ENCODE measurements at places on chromosomes 2 and 18.

GRCh38 chr2:138831154-138831553 is 51.0 kb upstream of the NXPH2 start:
- no peak overlapping the region for H3K27ac ChIP-seq
- no peak overlapping the region for H3K4me3 ChIP-seq
- DNase-seq = no peak
- H3K36me3 ChIP-seq = no peaks in the 10 kb centered on the region
- peaks cover 30% of the 10 kb centered on the region for H3K27me3 ChIP-seq

GRCh38 chr18:74589021-74589420 is 8.6 kb upstream of the ZNF407 start:
- H3K27ac ChIP-seq = no peak overlapping the region
- peaks cover 9% of the 10 kb centered on the region for H3K4me1 ChIP-seq
- H3K36me3 ChIP-seq = peaks cover 2% of the 10 kb centered on the region
- no peak for DNase-seq
- no peak overlapping the region for H3K4me3 ChIP-seq

DNA sequence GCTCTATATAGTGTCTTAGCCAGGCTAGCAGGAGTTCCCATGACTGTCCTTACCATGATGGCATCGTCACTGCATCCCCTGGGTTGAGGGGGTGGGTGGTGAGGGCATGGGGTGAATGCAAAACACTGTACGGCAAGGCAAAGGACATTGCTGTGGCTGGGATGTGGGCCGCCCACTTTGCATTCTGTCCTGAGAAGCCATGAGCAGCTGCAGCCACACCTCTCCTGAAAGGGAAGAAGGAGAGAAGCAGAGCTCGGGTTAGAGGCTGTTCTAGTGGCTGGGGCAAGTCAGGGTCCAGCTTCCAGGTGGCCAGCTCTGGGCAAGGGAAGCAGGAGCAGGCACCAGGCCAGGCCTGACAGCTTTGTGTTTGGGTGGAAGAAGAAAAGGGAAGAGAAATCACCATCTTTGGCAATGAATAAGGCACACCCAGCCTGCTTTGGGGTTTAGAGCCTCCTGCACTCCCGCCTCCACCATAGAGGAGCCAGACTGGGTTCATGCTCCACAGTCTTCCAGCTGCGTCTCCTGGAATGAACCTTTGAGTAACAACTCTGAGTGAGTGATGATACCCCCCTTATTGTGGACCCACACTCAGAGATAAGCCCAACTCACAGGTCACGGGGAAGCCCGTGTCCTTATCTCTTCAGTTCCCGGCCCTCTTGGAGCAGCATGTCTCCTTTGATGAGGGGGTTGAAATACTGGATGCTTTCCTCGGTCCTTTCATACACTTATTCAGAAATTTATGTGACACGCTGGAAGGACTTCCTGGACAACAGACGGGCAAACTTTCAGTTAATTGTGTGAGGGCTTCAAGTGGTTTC is 63.4 kb downstream of the INPP4A start:
- H3K4me3 ChIP-seq = peak overlapping the region; percentile 72
- no peaks in the 10 kb centered on the region for H3K27me3 ChIP-seq
- H3K27ac ChIP-seq = peak overlapping the region; percentile 80
- H3K36me3 ChIP-seq = peaks cover 2% of the 10 kb centered on the region
- no peak for DNase-seq

DNA sequence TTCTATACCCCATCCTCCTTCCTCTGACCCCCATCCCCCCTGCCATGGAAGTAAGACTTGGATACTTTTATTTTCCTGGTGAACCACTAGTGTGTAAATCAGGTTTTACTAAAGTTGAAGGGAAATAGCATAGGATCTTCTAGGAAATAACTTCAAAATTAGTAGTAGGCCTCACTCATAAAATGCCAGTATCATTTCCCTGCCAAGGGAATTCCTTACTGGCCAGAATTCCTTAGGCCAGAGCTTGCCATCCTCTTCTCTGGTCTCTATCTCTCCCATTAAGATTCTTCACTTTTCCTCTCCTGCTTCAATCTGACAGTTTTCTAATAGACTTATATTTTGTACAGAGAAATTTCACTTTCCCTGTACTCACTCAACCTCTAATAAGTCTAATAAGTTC is 322.8 kb upstream of the TANK start:
- no peak for DNase-seq
- no peak overlapping the region for H3K4me3 ChIP-seq
- H3K27me3 ChIP-seq = peaks cover 13% of the 10 kb centered on the region
- no peak overlapping the region for H3K27ac ChIP-seq
- H3K36me3 ChIP-seq = peaks cover 2% of the 10 kb centered on the region
- H3K4me1 ChIP-seq = no peaks in the 10 kb centered on the region

- no peak for DNase-seq
- H3K36me3 ChIP-seq = no peaks in the 10 kb centered on the region
- no peak overlapping the region for H3K27ac ChIP-seq
- H3K27me3 ChIP-seq = peaks cover 39% of the 10 kb centered on the region
- no peak overlapping the region for H3K4me3 ChIP-seq
These were observed 17.2 kb upstream of the KCTD1 start for GRCh38 chr18:26565514-26565913.

GRCh38 chr2:82084679-82085392 is 1780.3 kb upstream of the LRRTM1 start:
- no peak overlapping the region for H3K4me3 ChIP-seq
- no peaks in the 10 kb centered on the region for H3K4me1 ChIP-seq
- DNase-seq = no peak
- no peaks in the 10 kb centered on the region for H3K36me3 ChIP-seq
- H3K27ac ChIP-seq = no peak overlapping the region

- no peak for DNase-seq
- peaks cover 33% of the 10 kb centered on the region for H3K4me1 ChIP-seq
- peak overlapping the region; percentile 85 for H3K27ac ChIP-seq
- peak overlapping the region; percentile 77 for H3K4me3 ChIP-seq
- peaks cover 11% of the 10 kb centered on the region for H3K36me3 ChIP-seq
- H3K27me3 ChIP-seq = no peaks in the 10 kb centered on the region
These were observed 29.0 kb downstream of the LPIN1 start for GRCh38 chr2:11775384-11775783.

- no peak overlapping the region for H3K27ac ChIP-seq
- H3K27me3 ChIP-seq = peaks cover 22% of the 10 kb centered on the region
- H3K4me1 ChIP-seq = no peaks in the 10 kb centered on the region
- H3K36me3 ChIP-seq = peaks cover 3% of the 10 kb centered on the region
- no peak overlapping the region for H3K4me3 ChIP-seq
These were observed 86.2 kb downstream of the MCFD2 start for GRCh38 chr2:46829231-46829995.

- no peak overlapping the region for H3K27ac ChIP-seq
- peaks cover 22% of the 10 kb centered on the region for H3K4me1 ChIP-seq
- H3K27me3 ChIP-seq = no peaks in the 10 kb centered on the region
These were observed 197.5 kb downstream of the FAM210A start for GRCh38 chr18:13528739-13529392.

GRCh38 chr2:26466662-26467310 is 11.1 kb downstream of the OTOF start:
- no peak for DNase-seq
- no peaks in the 10 kb centered on the region for H3K36me3 ChIP-seq
- H3K27ac ChIP-seq = peak overlapping the region; percentile 27
- H3K4me3 ChIP-seq = no peak overlapping the region

DNA sequence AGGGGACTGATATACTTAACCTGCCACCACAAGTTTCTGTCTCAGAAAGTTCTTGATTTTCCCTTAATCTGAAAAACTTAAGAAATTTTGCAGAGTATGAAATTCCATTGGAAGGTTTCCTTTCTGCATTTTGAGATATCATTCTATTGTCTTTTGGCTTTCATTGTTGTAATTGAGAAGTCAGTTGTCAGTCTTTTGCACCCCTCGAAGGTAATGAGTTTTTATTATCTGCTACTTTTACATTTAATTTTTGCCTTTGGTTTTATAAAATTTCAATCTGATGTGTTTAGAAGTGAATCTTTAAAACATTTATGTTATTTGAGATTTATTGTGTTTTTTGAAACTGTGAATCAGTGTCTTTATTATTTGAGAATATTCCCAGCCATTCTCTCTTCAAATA is 4.8 kb upstream of the IL36A start:
- H3K27me3 ChIP-seq = no peaks in the 10 kb centered on the region
- no peak for DNase-seq
- no peak overlapping the region for H3K4me3 ChIP-seq
- H3K36me3 ChIP-seq = peaks cover 2% of the 10 kb centered on the region
- H3K27ac ChIP-seq = no peak overlapping the region

GRCh38 chr18:43692099-43692690 is 414.9 kb upstream of the SYT4 start:
- no peaks in the 10 kb centered on the region for H3K36me3 ChIP-seq
- no peaks in the 10 kb centered on the region for H3K27me3 ChIP-seq

GRCh38 chr2:122703676-122704075 is 948.2 kb downstream of the TSN start:
- H3K4me3 ChIP-seq = no peak overlapping the region
- H3K4me1 ChIP-seq = no peaks in the 10 kb centered on the region
- no peak overlapping the region for H3K27ac ChIP-seq

DNA sequence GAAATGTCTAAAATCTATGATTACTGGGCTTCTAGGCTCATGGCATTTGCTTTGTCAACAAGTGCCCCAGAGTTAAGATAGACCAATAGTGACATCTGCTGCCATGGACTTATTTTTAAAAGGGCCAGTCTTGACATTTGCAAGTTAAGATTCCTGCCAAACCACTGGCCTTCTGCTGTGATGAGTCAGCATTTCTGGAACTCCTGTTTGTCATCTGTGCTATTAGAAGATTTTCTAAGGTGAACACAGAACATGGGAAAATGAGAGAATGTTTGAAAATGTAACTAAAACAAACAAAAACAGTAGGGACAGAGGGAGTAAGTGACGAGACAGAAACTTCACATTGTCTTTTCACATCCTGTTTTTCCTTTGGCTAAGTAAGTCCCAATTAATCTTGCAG is 93.7 kb upstream of the WDR75 start:
- no peaks in the 10 kb centered on the region for H3K27me3 ChIP-seq
- peaks cover 5% of the 10 kb centered on the region for H3K4me1 ChIP-seq
- H3K36me3 ChIP-seq = no peaks in the 10 kb centered on the region
- DNase-seq = no peak
- no peak overlapping the region for H3K4me3 ChIP-seq
- H3K27ac ChIP-seq = no peak overlapping the region

DNA sequence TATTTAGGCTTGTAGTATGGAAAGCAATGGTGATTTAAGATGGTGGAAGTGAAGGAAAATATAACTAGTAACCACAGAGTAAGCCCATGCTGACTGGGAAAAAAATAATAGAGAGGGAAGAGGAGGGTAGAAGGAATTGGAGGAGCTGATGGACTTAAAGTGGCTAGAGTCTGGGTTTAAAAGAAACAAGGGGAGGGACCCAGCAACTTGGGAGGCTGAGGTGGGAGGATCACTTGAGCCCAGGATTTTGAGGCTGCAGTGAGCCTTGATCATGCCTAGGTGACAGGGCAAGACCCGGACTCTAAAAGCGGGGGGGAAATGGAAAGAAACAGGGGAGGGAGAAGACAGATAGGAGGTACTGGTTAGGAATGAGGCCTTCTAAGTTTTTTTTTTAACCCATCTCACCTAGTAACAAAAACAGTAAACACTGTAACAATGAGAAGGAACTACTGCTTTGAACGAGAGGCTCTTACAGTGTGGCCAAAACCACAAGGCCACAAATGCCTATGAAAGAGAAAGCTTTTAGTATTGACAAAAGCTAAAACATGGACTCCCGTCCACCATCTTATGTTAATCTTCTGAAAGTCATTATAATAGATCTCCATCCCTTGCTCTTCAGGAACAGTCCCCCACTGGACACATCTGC is 26.6 kb downstream of the METTL8 start:
- H3K4me1 ChIP-seq = peaks cover 43% of the 10 kb centered on the region
- H3K4me3 ChIP-seq = no peak overlapping the region
- DNase-seq = no peak
- peak overlapping the region; percentile 44 for H3K27ac ChIP-seq
- H3K36me3 ChIP-seq = peaks cover 3% of the 10 kb centered on the region
- H3K27me3 ChIP-seq = no peaks in the 10 kb centered on the region

GRCh38 chr2:203763241-203763937 is 57.0 kb downstream of the CD28 start:
- H3K27ac ChIP-seq = peak overlapping the region; percentile 74
- no peaks in the 10 kb centered on the region for H3K36me3 ChIP-seq
- H3K4me1 ChIP-seq = peaks cover 35% of the 10 kb centered on the region
- no peak overlapping the region for H3K4me3 ChIP-seq
- no peak for DNase-seq

GRCh38 chr2:191696001-191696400 is 18.1 kb downstream of the NABP1 start:
- H3K27ac ChIP-seq = no peak overlapping the region
- H3K4me1 ChIP-seq = peaks cover 13% of the 10 kb centered on the region
- H3K27me3 ChIP-seq = no peaks in the 10 kb centered on the region
- DNase-seq = no peak
- H3K36me3 ChIP-seq = peaks cover 4% of the 10 kb centered on the region

GRCh38 chr2:36373149-36373926 is 17.8 kb downstream of the CRIM1 start:
- H3K27ac ChIP-seq = no peak overlapping the region
- peaks cover 15% of the 10 kb centered on the region for H3K27me3 ChIP-seq
- no peaks in the 10 kb centered on the region for H3K36me3 ChIP-seq

DNA sequence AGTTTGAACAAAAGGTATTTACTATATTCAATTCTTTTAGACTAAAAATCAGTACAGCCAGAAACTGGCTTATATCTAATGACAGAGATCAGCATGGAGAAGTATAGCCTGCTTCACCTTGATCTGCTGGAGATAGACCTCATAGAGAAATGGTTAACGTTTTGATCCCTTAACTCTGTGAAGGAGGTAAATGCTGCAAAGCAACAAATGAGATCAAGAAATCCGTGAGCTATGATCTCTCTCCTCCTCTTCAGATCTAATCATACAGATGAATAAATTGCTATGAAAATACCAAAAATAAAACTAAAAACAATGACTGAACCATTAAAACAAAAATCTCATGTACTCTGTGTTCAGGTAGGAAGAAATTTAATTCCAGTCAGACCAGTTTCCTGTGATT is 42.8 kb downstream of the KLHL14 start:
- H3K27me3 ChIP-seq = no peaks in the 10 kb centered on the region
- H3K4me1 ChIP-seq = no peaks in the 10 kb centered on the region
- no peak for DNase-seq
- peak overlapping the region; percentile 6 for H3K27ac ChIP-seq
- H3K36me3 ChIP-seq = peaks cover 2% of the 10 kb centered on the region
- peak overlapping the region; percentile 68 for H3K4me3 ChIP-seq

GRCh38 chr2:32706815-32707579 is 79.1 kb downstream of the TTC27 start:
- DNase-seq = no peak
- no peak overlapping the region for H3K27ac ChIP-seq
- no peaks in the 10 kb centered on the region for H3K27me3 ChIP-seq
- peaks cover 4% of the 10 kb centered on the region for H3K36me3 ChIP-seq
- peaks cover 6% of the 10 kb centered on the region for H3K4me1 ChIP-seq
- H3K4me3 ChIP-seq = no peak overlapping the region

GRCh38 chr2:20222014-20222768 is 2.7 kb downstream of the SDC1 start:
- peak overlapping the region; percentile 66 for H3K4me3 ChIP-seq
- no peak overlapping the region for H3K27ac ChIP-seq
- peaks cover 61% of the 10 kb centered on the region for H3K27me3 ChIP-seq
- H3K36me3 ChIP-seq = peaks cover 3% of the 10 kb centered on the region

DNA sequence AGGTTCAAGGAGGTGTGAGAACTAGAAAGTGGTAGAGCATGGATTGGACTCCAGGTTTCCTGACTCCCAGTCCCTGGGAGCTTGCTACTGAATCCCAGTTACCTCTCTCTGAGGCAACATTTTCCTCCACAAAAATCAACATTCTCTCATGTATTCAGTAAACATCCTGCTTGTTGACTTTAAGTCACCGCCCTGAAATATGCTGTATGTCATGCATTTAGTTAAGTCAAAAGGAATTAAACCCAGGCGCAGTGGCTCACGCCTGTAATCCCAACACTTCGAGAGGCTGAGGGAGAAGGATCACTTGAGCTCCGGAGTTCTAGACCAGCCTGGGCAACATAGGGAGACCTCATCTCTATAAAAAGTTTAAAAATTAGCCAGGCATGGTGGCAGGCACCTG is 3.8 kb downstream of the MATN3 start:
- H3K36me3 ChIP-seq = no peaks in the 10 kb centered on the region
- no peak for DNase-seq
- H3K4me1 ChIP-seq = peaks cover 6% of the 10 kb centered on the region
- peaks cover 59% of the 10 kb centered on the region for H3K27me3 ChIP-seq

Measured in T-helper 17 cell (primary cell).